ENCODE measurements at places on chromosomes 6 and 20.

- DNase-seq, result no peak
These were observed 184.4 kb downstream of the PRL start for GRCh38 chr6:22112461-22112860.

GRCh38 chr6:75376347-75377024, 91.9 kb upstream of the TMEM30A start:
- DNase-seq, result no peak

- DNase-seq, result no peak
These were observed 86.4 kb downstream of the MAP3K7 start for GRCh38 chr6:90500458-90500857.

- no peak for DNase-seq
These were observed 45.2 kb downstream of the NUDT3 start for GRCh38 chr6:34347303-34347702.

DNA sequence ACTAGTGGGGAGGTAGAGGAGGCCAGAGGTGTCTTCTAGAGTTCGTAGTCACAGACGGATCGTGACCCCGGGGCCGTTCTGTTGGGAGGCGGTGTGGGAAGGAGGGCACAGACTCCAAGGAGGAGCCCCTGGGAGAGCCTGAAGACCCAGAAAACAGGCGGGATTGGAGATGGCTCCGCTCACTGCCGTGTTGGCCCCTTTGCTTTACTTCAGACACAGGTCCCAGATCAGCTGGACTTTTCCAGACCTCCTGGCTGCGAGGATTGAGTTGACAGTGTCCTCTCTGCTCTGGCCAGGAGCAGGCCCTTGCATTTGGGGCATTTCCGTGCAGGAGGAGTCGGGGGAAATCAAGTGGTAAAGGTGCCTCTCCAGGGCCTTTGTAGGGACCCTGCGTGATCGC, 112.9 kb downstream of the ARMC2 start:
- no peak for DNase-seq

DNA sequence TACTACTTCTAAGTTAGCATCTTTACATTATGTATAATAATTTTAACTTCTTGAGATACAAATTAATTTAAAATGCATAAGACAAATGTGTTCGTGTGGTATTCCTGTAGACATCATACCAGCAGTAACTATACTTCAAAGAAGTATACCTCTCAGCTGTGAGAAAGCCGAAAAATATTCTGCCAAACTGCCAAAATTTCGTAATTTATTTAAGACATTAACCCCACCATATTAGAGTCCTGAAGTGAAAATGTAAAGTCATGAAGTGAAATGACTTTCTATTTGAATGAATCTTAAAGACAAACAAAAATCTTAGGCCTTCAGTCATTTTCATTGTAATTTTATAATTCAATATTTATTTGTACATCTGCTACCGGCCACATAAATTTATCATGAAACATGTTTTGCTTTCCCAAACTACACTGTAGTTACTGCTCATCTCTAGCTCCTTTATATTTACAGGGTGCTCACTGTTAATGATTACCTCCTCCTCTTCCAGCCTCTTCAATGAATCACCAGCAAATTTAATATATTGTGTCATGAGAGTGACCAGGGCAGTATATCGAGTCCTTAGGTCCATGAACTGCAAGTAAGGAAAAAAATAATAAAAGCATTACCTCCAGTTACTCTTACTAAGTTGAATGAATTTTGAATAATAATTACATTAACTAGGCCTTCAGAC, 18.5 kb downstream of the DST start:
- no peak for DNase-seq

DNA sequence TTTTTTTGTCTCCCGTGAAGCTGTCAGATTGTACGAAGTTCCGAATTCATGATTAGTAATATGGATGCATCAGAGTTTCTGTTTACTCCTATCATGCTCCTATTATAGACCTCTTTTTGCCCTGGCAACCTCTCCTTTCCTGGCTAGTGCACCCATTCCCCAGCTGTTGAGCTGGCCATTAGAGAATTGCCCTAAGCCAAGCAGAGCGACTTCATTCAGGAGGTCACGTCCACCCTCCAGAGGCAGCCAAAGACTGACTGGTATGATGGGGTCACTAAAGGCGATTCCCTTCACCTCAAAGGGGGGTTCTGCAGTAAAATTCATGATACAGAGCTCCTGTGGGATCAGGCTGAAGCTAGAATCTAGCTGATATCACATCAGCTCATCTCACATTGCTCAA, 351.9 kb downstream of the BTBD3 start:
- no peak for DNase-seq

GRCh38 chr6:106390088-106390487, 29.6 kb downstream of the CRYBG1 start:
- DNase-seq, result no peak

- no peak for DNase-seq
These were observed 47.0 kb upstream of the GCLC start for GRCh38 chr6:53591873-53592272.

DNA sequence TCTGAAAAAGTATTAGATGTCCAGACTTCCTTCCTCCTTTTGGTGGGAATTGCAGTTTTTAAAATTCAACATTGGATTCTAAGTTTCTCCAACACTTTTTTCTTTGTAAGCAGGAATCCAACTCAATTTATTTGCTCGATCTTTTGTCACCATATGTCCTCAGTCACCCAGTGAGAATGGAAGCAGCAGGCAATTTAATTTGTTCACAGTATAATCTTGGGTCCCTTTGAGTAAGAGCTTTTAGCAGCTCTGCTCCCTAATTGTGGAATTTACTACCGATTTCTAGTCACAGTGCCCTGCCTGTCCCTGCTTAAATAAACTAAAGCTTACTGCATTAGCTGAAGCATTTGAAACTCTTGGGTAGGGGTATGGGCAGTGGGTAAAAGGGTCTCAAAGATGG, 98.6 kb downstream of the BTBD3 start:
- DNase-seq, result no peak

GRCh38 chr6:74550821-74551220, 655.0 kb downstream of the COL12A1 start:
- no peak for DNase-seq

DNA sequence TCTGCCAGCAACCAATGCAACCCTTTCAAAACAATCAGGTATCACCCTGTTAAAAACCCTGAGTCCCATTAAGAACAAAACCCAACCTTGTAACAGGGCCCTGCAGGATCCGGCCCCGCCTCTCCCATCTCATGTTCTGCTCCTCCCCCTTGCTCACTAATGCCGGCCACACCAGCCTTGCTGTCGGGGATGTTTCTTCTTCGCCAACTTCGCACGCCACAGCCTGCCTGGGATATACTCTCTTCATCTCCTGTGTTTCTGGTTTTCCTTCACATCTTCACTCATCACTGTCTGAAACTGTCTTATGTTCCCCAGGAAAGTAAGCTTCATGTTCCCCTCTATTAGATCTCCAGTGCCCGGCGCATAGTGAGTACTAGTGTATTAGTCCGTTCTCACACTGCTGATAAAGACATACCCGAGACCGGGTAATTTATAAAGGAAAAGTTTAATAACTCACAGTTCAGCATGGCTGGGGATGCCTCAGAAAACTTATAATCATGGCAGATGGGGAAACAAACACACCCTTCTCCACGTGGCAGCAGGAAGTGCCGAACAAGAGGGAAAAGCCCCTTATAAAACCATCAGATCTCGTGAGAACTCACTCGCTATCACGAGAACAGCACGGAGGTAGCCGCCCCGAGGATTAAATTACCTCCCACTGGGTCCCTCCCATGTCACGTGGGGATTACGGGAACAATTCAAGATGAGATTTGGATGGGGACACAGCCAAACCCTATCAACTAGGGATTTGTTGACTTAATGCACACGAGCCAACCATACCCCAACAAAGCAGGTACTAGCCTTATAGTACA, 5.1 kb downstream of the TP53RK start:
- no peak for DNase-seq

DNA sequence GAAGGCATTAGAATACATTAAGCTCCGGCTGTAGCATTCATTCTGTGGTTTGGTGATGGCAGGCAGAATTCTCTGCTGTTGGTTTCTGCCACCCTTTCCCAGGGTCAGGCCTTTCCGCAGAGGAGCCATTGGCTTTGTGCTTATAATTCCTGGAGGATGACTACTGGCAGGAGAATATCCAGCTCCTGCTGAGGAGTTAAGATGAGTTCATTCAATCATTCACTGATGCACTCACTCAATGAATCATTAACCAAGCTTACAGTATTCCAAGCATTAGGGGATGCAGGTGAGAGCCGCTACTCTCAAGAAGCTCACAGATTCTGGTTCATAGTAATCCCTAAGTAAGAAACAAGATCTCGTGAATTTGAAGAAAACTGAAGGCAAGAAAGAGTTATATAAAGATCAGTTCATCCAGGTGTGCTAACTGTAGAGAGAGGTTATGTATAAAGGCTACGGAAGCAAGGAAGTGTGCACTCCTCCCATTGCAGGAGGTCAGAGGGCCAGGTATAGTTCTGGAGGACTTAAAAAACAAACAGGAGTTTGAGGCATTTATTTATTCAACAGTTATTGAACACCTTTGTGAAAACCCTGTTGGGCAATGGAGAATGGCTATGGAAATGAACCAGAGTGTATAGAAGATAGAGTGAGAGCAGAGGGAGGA, 75.5 kb downstream of the HMGN3 start:
- no peak for DNase-seq

- no peak for DNase-seq
These were observed 163.6 kb upstream of the CENPW start for GRCh38 chr6:126176282-126176681.

GRCh38 chr6:44052419-44053023, 74.7 kb downstream of the MRPL14 start:
- no peak for DNase-seq

DNA sequence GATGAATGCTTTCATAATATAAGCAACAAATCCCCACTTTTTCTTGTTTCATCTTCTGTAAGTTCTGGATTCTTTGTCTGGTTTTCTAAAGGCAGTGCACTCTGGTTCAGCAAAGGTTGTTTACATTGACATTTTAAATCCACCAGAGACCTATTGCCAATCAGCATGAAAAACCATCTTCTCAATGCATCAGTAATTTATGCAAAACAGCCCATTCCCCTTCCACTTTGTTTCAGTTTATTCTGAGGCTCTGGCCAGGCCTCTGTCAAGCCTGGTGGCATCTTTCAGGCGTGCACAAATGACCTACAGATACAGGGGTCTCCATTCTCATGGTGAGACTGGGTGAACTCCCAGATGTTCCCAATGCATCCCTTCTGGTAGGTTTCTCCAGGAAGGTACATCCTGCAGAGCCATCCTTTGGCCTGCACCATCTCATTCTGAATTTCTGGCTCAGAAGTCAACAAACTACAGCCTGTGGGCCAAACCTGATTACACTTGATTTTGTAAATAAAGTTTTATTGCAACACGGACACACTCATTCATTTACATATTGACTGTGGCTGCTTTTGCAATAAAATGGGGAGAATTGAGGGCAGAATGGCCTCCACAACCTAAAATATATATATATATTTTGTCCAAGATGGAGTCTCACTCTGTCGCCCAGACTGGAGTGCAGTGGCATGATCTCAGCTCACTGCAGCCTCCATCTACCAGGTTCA, 405.4 kb downstream of the PREX1 start:
- DNase-seq, result no peak

DNA sequence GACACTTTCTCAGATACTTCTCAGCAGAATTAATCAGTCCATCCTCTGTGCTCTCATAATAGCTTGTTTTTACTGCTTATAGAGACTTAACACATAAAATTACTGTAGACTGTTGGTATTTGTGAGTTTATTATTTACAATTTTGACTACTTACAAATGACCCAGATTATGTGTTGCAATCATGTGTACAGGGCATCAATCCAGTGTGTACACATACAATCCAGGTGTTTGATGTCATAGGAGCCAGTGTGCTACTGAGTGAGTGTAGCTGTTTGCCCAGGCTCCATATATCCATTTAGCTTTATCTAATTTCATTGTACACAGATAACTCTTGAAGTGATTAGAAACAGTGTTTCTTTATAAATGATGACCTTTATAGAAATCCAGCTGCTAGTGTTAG, 31.3 kb downstream of the TRMT11 start:
- no peak for DNase-seq

GRCh38 chr6:45637611-45638257, 260.0 kb upstream of the SUPT3H start:
- no peak for DNase-seq

DNA sequence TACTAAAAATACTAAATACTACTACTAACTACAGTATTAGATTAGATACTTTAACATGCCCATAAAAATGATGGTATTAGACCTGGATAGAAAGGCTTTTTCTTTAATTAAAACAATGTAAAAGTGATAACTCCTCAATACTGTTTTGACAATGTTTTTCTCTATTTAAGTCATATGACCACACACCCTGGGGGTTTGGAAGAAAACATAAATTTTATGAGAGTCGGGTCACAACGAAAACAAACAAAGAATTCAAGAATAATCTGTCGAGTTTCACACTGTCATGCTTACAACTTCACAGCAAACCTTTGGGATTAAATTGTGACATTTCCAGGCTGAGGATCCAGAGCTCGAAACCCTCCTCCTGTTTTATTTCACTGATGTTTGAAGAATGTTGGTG, 107.4 kb upstream of the SOX4 start:
- no peak for DNase-seq

GRCh38 chr20:34420146-34420545, 57.1 kb downstream of the ITCH start:
- DNase-seq, result no peak

GRCh38 chr6:37655666-37656065, 42.0 kb downstream of the MDGA1 start:
- no peak for DNase-seq

DNA sequence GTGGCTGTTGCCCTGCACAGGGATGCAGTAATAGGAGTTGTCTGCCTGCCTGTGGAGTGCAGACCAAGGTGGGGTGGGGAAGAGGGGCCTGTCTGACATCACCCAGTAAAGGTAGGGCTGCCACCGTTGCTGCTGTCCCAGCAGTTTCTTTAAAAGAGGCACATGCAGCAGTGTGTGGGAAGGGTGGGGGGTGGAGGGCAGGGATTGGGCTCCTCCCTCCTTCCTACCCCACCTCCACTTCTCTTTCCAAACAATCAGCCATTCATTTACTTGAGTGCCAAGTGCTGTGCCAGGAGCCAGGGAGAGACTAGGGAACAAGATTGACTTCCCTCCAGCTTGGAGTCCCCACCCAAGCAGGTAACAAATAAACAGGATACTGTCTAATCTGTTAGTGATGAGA, 66.8 kb upstream of the MYL9 start:
- no peak for DNase-seq

- no peak for DNase-seq
These were observed 215.0 kb downstream of the THBS2 start for GRCh38 chr6:169038691-169039090.

DNA sequence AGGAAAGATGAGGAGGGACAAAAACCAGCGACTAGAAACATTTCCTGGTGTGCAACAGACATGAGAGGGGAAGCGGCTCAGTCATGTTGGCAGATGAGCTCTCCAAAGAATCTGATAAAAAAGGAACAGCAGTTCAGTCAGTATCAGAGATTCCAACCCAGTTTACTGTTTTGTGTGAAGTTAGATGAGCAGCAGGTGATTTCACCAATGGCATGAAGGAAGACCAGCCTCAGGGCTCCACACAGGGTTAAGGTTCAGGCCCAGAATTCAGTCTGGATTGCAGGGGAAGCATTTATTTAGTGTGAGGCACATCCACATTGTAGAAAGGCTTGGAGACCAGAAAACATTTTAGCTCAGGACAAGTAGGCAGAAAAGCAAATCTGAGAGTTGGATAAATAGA, 317.8 kb downstream of the C6orf118 start:
- no peak for DNase-seq

- no peak for DNase-seq
These were observed 54.2 kb downstream of the REV3L start for GRCh38 chr6:111428811-111429210.
